Activated CD4-positive, alpha-beta T cell treated with anti-CD3 and anti-CD28 coated beads, Interleukin-2, amount 10 ng/mL, durations not matched to agents 7 days and 5 days (primary cell): ENCODE measurements at places on chromosomes 6 and 20. TPM values are rescaled to one million over a fixed set of nuclear protein-coding genes. Genes with fewer than 3 reads are reported as not detected.

GRCh38 chr20:2032168-2032567 is 38.3 kb upstream of the PDYN start:
- no peak for DNase-seq

- no peak for DNase-seq
Observed at GRCh38 chr6:41489120-41489851, 56.9 kb upstream of the FOXP4 start.

DNA sequence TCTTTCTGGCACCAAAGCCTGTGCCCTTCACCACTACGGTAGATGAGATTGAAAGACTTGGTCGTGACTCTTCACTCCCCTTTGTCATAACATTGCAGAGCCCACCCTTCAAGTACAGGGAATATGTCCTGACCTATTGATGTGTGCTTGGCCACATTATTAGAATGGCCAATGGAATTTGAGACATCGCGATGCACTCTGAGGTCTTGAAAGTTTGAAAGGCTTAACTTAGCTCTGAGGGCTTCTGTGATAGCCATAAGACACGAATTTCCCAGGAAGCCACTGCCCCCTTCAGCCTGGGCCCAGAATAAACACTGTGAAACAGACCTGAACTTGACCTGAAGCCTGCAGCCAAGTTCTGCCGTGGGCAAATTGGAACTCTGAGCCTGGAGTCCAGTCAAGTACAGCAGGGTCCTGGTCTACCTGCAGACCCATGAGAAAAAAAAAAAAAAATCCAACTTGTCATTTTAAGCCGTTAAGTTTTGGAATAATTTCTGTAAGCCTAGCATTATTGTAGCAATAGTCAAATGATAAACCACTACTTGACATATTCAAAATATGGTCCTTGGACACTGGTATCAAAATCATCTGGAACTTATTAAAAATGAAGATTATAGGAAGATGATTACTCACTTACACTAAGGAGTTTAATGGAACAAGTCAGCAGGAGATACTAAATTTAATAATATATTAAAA is 36.9 kb upstream of the TRAF3IP2 start:
- DNase-seq: peak; percentile 45

GRCh38 chr6:114162691-114163347 is 180.0 kb downstream of the HS3ST5 start:
- DNase-seq: no peak

DNA sequence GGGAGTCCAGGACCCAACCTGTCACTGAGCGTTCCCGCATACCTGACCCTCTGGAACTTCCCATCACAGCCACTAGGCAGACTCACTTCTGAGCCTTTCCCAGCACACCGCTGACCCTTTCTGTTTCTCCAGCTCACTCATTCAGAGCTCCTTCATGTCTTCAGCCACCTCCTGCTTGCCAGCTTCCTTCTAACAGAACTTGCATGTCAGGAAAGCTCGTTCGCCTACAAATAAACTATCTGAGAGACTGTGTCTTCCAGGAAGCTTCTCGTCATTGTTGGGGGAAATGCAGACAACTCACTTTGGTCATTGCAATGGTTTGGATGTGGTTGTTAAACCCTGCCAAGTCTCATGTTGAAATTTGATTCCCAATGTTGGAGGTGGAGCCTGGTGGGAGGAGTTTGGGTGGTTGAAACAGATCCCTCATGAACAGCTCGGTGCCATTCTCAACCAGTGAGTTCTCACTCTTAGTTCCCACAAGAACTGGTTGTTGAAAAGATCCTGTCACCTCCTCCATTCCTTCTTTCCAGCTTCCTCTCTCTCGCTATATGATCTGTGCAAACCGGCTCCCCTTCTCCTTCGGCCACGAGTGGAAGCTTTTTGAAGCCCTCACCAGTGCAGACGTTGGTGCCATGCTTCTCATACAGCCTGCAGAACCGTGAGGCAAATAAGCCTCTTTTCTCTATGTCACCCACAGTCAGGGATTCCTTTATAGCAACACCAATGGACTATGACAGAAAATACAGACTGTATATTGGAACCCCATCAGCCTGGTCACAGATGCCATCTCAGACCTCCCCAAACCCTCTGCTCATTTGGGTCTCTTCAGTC is 1.4 kb upstream of the MUC21 start:
- DNase-seq: no peak

GRCh38 chr6:150767571-150768018 is 97.9 kb upstream of the MTHFD1L start:
- DNase-seq: no peak

DNA sequence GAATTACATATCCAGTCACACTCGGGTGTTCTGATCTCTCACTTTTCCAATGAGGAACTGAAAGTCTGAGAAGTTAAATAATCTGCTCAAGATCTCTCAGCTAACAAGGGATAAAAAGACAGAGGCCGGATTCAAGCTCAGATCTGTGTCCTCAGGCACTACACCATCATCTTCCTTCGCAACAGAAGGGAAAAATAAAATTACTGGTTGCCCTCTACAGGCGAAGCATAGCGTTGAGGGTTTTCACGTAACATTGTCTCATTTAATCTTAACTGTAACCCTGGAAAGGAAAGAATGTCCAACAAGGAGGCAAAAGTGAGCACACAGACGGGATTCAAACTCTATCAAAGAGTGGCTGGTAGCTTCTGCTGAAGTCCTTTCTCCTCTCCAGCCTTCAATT is 67.8 kb upstream of the ANKEF1 start:
- no peak for DNase-seq

DNA sequence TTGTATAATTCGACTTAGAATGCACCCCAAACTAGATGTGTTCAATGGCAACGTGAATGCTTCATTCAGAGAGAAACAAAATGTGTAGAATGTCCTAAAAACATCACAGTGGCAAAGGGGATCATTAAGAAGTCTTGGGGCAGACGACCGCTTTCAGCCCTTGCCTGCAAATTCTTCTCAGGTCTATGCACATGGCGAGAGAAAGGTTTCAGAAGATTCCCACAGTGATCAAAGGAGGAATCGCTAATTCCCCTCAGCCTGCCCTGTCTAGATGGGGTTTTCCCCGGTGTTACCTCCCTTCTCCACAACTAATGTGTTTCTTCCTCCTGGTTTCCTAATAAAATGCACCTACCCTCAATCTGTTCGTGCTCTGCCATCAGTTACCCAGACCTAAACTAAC is 13.3 kb upstream of the NHSL1 start:
- DNase-seq: no peak

- DNase-seq: peak; percentile 46
Observed at GRCh38 chr6:37171201-37171969, 1.4 kb downstream of the PIM1 start.

- no peak for DNase-seq
Observed at GRCh38 chr6:3286641-3287171, 28.0 kb downstream of the PSMG4 start.

DNA sequence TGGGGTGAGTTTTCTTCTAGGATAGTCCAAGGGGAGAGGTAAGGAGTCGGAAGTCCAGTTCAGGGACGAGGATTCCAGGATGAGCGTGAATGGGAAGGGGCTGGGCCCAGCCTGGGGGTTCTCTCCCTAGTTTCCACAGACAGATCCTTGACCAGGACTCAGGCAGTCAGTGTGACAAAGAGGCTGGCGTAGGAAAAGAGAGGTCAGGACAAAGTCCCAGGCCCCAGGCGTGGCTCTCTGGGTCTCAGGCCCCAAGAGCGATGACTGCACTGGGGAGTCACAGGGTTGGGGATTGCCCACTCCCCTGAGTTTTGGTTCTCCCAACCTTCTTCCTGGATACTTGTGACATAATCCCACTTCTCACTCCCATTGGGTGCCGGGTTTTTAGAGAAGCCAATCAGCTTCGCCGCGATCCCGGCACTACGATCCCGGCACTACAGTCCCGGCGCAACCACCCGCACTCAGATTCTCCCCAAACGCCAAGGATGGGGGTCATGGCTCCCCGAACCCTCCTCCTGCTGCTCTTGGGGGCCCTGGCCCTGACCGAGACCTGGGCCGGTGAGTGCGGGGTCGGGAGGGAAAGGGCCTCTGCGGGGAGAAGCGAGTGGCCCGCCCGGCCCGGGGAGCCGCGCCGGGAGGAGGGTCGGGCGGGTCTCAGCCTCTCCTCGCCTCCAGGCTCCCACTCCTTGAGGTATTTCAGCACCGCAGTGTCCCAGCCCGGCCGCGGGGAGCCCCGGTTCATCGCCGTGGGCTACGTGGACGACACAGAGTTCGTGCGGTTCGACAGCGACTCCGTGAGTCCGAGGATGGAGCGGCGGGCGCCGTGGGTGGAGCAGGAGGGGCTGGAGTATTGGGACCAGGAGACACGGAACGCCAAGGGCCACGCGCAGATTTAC is 46.2 kb upstream of the TRIM26 start:
- DNase-seq: peak; percentile 76

GRCh38 chr6:110180228-110181008 is at the start of gene CDC40:
TSS of gene CDC40 (plus strand) at chr6:110180427. CDS start at chr6:110180445, 18 bp downstream.
- peak; percentile 70 for DNase-seq

GRCh38 chr6:79277109-79277508 is 42.6 kb upstream of the HMGN3 start:
- DNase-seq: no peak

DNA sequence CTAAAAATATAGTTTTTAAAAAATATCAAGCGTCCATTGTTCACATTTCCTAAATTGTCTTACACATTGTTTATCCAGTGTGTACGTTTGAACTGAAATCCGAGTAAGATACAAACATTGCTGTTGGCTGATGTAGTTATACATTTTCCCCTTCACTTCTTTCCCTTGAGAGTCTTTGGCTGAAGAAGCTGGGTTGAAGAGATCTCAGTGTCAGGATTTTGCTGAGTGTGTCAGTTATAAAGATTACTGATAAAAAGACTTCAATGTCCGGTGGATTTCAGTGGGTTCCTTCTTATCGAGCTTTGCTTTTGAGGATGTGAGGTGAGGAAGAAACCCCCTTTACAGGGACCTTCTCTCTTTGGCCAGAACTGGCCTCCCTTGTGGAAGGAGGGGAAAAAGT is 20.5 kb downstream of the RFPL4B start:
- no peak for DNase-seq

- peak; percentile 74 for DNase-seq
Observed at GRCh38 chr6:160991406-160992060, at the start of gene MAP3K4. TSS of gene MAP3K4 (plus strand) at chr6:160991769. CDS start at chr6:160991932, 163 bp downstream.

DNA sequence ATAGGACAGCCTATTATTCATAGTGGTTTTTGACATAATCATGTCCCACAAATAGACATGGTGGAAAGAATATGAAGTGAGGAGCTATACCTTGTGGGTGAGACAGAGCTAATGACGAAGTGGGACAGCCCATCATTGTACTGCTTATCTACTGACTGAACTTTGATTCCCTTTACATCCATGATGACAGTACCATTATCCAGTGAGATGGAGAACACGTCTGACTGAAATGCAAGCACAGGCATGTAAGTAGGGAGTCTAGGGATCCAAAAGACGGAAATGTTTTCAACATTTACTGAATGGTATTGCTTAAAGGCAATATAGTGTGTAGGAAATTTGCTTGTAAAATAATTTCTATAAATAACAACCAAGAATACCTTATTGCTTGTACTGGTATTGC is 43.5 kb downstream of the FAM229B start:
- no peak for DNase-seq

DNA sequence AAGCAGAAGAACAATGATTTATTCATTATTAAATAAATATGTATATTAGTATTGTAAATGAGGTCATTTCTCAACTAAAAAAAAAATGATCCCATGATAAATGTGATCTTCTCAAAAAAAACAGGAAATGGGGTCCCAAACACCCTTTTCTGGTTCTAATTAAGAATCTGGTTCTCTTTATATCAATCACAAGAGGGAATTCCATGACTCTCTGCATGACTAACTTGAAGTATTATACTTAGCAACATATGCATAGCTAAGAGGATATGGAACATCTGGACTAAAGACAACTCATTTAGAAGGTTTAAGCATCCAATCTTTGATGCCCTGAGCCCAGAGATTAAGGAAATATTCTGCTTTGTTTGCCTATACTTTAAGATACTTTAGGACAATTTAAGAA is 89.7 kb upstream of the EMILIN3 start:
- DNase-seq: no peak

GRCh38 chr20:64205611-64206026 is 41.4 kb downstream of the MYT1 start:
- no peak for DNase-seq

DNA sequence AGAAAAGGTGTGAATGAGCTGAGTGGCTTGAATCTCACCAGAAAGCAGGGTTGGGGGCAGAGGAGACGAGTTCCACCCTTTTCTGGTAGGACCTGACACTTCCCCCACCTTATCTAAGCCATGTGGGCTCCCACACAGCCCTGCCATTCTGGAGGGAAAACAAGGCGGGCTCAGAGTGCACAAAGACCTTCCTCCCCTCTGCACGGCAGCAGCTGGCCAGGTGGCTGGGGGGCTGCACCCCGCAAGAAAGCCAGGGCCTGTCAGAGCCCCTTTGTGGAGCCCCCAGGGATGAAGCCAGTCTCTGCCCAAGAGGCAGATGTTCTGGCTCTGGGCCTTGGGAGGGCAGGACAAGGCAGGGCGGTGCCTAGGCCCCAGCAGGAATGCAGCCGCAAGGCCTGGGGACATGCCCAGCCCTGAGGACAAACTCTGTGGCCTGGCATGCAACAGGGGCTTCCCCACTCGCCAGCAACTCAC is 48.4 kb upstream of the DSN1 start:
- no peak for DNase-seq

SLC16A10 gene
- total RNA-seq: 3.2 TPM

NKX2-4 gene
- not detected for total RNA-seq

RIPPLY2 gene
- total RNA-seq: not detected

KHDRBS2 gene
- total RNA-seq: not detected

SAMD10 gene
- 16.3 TPM for total RNA-seq

UNC5CL gene
- total RNA-seq: 1.6 TPM

FGD2 gene
- total RNA-seq: 2.1 TPM

PTCHD4 gene
- total RNA-seq: not detected
